Activated naive CD8-positive, alpha-beta T cell treated with anti-CD3 and anti-CD28 coated beads, Interleukin-2, amount 50 U/mL, for 24 hours (primary cell): ENCODE measurements at places on chromosomes 16 and 17.

DNA sequence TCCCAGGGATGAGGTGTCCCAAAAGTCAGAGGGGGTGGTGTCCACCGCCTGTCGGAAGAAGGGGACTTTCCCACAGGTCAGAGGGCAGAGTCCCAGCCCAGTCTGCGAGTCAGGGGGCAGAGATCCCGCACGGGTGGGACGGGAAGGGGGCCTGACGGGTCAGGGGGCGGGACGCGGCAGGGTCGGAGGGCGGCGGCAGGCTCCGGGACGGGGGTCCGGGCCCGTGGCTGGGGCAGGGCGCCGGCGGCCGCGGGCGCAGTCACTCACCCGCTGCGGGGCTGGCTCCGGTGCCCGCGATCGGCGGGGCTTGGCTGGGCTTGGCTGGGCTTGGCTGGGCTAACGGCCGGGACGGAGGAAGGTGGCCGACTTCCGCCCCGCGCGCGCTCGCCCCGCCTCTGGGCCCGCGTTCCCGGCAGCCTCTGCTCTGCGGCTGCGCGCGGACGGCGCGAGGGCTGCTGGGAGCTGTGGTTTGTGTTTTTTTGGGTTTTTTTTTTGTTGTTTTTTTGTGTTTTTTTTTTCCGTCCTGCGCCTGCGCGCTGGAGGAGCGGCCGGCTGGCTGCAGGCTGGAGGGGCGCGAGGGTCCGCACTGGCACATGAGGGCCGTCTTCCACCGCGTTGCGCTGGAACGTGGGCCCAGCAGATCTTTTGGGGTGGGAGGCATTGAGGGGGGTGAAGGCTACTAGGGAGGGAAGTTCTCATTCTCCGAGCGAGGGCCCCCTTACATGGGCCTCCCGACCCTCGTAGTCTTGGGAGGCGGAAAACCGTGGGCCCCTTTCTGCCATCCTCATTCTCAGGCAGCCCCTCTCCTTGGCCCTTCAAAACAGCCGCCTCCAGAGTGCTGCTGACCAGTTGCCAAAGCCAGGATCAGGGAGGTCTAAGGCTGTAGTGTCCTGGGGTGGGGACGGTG, at the start of gene CANT1:
TSS of gene CANT1 (minus strand) at position 368 of the 907 bp plus-strand sequence. CDS start 12,142 bp downstream, outside the sequence.
- DNase-seq = peak; percentile 88

GRCh38 chr17:4327606-4328005, 38.9 kb downstream of the UBE2G1 start:
- no peak for DNase-seq

DNA sequence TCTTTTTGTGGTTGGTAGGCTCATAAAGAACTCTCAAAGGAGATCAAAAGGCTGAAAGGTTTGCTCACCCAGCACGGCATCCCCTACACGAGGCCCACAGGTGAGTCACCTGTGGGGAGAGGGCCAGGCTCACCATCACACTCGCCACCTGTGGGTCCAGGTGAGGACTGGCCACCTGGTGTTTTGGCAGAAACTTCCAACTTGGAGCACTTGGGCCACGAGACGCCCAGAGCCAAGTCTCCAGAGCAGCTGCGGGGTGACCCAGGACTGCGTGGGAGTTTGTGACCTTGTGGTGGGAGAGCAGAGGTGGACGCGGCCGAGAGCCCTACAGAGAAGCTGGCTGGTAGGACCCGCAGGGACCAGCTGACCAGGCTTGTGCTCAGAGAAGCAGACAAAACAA, 11.1 kb downstream of the GNPTG start:
- no peak for DNase-seq

DNA sequence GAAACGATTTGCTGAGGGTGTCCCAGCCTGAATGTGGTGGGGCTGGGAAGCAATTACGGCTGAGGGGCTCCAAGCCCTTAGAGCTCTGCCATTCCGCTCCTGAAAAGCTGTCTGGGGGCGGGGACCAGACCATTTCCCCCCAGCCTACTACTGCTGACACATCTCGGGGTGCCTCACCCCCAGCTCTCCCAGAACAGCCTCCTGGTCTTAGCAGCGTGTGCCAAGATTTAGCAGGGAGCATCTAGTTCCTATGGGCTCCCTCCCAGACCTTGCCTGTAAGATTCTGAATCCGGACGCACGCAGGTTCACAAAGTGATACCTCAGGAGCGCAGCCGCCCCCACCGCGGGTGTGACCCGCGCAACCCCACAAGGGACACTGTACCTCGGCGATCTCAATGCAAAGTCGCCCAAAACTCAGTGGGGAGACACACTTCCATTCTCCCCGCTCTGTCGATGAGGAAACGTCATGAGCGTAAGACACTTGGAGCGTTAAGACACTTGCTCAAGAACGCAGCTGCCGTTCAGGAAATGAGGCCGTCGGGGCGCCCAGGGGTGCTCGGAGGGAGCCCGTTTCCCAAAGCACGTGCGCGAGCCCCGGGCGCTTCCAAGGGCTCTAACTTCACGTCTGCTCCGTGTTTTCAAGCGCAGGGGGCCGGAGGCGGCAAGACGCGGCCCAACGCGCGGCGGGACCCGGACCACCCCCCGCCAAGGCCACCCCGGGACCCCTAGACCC, 629 bp downstream of the GEMIN4 start:
- peak; percentile 57 for DNase-seq

GRCh38 chr17:17269926-17270773, 10.9 kb downstream of the COPS3 start:
- DNase-seq = peak; percentile 25

GRCh38 chr17:37107406-37108083, 158.8 kb downstream of the AATF start:
- no peak for DNase-seq
